ENCODE measurements at places on chromosomes 2 and 18.

DNA sequence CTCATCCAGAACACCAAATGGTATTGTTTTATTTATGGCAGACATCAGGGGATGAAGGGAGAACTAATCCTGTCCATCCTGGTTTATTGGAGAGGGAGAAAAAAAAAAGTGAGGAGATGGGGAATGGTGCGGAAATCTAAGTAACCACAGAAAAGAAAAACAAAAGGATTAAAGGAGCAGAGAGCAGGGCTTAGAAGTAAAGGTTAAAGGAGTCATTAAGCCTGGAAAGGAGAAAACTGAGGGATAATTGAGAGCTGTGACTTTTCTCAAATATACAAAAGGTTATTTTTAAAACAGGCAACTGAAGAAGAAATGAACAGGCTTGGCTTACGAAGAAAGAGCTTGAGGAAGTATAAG lies 127.2 kb upstream of the PPP1CB start:
- no peak for DNase-seq

DNA sequence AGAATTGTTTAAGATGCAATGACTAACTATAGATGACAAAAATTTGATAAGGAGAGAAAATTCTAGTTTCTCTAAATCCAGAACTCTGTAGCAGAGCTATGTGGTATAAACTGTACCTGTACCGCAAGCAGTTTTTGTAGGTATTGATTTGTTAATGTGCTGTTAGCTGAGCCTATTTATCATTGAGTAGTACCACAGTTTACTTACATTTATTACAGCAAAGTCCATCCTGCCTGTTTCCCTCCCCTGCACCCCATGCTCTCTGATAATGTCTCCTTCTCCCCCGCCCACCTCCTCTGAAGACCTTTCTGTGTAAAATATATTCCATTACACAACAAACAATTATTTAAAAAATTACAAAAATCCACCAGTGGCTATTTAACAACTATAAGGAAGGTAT lies 170.6 kb downstream of the RNF152 start:
- no peak for DNase-seq

DNA sequence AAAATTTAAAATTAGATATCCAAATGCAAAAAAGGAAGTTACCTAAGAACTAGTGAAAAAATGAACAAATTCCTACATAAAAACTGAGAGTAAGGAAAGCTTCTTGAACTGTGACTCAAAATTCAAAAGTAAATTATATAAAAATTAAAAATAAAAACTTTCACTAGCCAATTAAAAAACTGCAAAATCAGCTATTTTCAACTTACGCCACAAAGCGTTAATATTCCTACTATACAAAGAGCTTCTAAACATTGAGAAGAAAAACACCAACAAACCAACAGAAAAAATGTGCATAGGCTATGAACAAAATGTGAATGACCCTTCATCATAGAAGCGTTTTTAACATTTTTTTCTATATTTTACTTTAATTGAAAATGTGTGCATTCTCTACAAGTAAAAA lies 445.7 kb downstream of the CDH2 start:
- DNase-seq, result no peak

DNA sequence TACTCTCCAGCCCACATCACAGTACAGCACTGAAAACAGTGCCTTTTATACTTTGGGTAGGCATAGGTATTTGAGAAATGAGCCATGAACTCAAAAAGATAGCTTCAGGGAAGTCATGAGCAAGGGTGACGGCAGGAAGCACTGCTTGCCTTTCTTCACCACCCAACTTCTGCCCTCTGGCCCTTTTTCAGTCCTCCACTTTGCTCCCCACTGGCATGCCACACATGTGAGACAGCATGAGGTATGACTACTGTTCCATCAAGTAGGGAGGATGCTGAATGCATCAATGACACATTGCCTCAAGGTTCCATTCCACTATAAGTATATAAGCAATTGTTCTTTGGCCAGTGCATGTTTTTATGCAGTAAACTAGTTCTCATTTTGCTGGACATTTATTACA lies 373.0 kb downstream of the NRXN1 start:
- DNase-seq, result no peak

DNA sequence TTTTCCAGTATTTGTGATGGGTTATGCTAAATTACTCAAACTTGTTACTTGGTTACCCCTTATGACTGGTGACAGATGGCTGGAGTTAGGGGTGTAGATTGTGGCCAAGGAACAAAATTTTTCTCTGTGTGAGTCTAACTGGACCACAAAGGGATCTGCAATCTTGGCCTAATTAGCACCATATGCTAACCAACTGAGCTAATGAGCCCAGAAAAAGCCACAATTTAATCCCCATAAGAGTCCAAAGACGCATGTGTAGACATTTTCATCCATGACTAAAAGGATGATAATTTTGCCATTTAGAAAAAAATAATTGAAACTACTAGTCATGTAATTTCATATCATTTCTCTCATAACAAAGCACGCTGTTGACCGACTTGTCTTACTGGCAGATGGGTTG lies 151.2 kb downstream of the ABCA12 start:
- no peak for DNase-seq

DNA sequence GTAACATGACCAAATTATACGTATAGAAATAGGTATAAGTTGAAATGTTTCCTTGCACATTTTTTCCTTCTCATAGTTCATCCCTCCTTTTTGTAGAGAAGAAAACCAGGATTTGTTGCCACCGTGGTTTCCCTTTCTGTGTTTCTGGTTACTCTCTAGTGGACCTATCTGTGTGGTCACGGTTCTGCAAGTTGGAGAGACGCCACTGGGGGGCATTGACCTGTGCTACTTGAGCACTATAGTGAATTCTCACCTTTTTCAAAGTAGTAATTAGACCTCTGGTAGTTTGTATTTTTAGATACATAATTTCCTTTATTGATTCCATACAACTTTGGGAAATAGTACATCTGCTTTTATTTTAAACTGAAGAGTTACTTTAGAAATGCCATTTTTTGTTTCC lies 444.8 kb downstream of the PTPRM start:
- no peak for DNase-seq

- peak; percentile 33 for DNase-seq
Measured at GRCh38 chr2:17104454-17104853, 413.8 kb downstream of the RAD51AP2 start.

- peak; percentile 50 for DNase-seq
Measured at GRCh38 chr2:158619496-158619895, 162.7 kb downstream of the PKP4 start.

DNA sequence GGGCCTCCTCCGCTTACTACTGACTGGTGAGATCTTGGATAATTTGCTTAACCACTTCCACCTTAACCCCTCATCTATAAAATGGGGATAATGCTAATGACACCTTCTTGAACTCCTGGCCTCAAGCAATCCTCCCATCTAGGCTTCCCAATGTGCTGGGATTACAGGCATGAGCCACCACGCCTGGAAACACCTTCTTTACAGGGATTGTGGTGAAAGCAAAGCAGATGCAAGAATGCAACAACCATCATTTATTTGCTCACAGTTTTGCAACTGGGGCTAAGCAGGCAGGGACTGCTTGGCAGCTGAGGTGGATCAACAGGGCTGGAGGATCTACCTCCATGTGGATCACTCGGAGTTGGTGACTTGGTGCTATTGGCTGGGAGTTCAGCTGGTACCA lies 76.2 kb upstream of the ZNF532 start:
- DNase-seq, result peak; percentile 85

GRCh38 chr2:159116922-159117321 lies 148.5 kb downstream of the TANC1 start:
- no peak for DNase-seq

DNA sequence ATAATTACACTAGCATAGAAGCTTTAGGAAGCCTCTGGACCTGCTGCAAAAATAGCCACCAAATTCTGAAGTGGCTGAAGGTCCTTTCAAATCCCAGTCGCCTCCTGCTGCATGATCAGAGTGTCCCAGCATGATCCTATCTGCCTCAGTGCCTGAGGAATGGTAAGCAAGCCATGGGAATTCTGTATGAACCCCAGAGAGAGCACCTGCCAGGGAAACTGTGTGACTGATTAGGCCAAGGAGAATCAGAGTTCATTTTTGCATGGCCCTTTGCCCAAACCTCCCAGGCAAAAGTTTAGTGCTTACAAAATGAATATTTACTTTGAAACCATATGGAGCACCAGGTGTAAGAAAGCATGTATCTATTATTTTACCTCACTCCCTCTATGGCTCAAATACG lies 221.4 kb downstream of the ARL4C start:
- DNase-seq, result no peak

DNA sequence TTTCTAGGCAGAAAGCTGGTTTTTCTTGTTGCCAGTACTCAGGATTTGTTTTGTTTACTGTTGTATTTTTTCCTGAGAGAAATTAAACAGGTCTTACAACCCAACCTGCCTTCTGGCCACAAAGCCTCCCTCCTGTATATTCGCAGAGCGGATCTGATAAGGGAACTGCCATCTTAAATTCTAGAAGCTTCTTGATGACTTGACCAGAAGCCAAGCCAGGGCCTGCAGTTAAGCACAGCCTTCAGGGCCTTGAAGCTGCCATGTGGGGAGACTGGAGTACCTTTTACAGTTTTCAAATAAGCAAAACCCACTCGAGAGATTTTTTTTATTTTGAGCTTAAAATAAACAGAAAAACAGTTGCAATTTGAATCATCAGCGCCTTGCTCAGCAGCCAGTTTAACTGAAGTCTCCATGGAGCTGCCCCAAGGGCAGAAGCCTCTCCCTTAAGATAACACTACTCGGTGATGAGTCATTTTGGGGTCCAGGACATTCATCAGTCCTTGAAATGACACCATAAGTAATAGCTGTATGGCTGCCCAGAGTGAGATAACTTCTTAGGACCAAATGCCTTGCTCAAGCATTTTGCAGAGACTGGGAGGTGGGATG lies 51.5 kb upstream of the PHLPP1 start:
- peak; percentile 87 for DNase-seq

GRCh38 chr2:26764078-26764887 lies at the start of gene SLC35F6:
SLC35F6 (plus strand) TSS chr2:26764284; CDS start chr2:26764350, 66 bp downstream.
- peak; percentile 56 for DNase-seq

GRCh38 chr2:152089238-152089637 lies 9.6 kb downstream of the CACNB4 start:
- DNase-seq, result no peak

- no peak for DNase-seq
Measured at GRCh38 chr18:62999392-62999791, 284.1 kb downstream of the PHLPP1 start.

GRCh38 chr2:207327513-207327912 lies 161.8 kb upstream of the KLF7 start:
- DNase-seq, result no peak

- peak; percentile 75 for DNase-seq
Measured at GRCh38 chr18:58671632-58672564, 633 bp downstream of the MALT1 start.

- peak; percentile 99 for DNase-seq
Measured at GRCh38 chr2:215728504-215729065, 284.8 kb downstream of the MREG start.

- DNase-seq, result peak; percentile 36
Measured at GRCh38 chr18:48263914-48264902, 145.0 kb downstream of the ZBTB7C start.

GRCh38 chr2:239461291-239462190 lies 60.7 kb upstream of the HDAC4 start:
- no peak for DNase-seq

DNA sequence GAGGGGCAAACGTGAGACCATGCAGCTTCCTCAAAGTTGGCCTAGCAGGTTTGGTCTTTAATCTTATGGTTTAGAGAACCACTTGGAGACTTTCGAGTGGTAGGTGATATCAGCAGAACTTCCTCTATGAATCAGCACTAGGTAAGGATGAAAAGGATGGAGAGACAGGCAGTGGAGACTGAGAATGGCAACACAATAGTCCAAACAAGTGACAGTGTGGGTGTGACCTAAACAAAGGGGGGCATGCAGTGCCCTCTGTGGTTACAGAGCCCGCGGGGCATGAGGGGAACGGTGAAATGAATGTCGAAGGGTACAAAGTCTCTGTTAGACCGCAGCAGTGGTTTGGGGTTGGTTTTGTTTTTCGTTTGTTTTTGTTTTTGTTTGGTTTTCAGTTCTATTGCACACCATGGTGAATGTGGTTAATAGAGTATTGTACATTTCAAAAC lies 143.9 kb downstream of the L3MBTL4 start:
- no peak for DNase-seq

DNA sequence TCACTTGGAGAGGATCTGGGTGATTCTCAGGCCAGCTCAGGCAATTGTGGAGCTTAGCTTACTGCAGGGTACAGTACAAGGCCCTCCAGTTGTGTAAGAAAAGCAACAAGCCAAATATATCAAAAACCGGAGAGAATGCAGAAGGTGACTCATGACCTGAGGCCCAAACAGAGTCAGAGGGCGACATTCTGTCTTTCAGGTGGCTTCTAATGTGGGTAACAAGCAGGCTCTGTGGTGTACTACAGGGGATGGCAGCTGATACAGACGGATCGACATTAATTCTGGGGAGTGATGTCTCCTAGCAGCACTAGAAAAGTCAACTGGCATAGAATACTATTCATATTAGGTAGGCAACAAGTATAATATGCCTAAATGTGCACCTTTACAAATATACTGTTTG lies 219.5 kb upstream of the SOX11 start:
- no peak for DNase-seq

DNA sequence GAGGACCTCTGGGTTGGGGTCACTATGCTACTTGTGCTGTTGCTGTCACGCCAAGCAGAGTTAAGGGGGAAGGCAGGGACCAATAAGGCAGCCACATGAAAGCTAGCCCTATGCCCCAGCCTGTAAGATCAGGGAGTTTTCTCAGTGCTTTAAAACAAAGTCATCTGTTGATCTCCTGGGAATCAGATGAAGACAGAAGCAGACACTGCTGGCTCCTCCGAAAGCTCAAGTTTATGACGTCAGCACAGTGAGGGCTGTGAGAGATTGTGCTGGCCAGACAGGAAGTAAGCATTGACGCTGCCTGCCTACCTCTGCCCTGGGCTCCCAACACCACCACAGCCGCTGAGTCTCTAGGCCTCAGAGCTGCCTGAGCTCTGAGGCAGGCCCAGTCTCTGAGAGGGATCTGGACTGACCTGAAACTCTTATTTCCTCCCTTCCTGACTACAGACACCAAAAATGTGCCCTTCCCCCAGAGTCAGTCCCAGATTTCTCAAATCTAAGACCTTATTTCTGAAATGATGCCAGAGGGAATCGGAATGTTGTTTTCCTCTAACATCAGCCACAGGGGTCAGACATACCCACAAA lies 118.1 kb upstream of the EPAS1 start:
- DNase-seq, result peak; percentile 97

DNA sequence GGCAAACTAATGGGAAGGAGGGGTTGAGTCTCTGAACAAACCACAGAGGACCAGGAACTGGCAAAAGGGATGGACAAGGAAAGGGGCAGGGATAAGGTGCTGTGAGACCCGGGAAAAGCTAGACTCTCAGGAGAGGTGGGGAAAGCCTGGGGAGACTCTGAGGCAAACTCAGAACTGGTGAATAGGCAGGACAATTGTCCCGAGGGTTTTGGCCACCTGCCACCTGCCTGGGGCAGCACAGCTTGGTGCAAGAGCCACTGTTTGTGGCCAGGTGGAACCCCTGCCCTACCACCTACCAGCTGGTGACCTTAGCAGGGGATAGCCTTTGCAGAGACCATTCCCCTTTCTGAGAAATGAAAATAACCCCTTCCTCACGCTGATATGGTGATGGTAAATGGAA lies 129.4 kb upstream of the ASB18 start:
- DNase-seq, result no peak
